ENCODE measurements at places on chromosomes 5 and 9.

- no peak for DNase-seq
Measured at GRCh38 chr9:125142560-125143376, 560 bp downstream of the SCAI start.

- DNase-seq = no peak
Measured at GRCh38 chr5:132639706-132640130, 18.3 kb upstream of the IL13 start.

DNA sequence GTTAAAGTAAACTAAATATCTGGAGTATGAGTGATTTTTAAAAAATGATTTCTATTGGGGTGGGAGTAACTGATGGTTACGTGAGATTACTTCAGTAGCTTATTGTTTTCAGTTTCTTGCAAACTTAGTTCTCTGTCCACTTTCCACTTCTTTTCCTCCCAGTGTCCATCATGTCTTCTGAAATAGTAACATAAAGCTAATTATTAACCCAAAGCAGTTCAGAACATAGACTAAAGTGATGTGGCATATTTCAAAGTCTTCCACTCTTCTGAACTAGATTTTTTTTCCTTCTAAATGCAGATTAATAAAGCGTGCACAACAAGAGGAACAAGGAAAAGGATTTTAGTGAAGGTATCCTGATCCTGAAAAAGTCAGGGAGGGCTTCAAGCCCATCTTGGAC lies 114.1 kb downstream of the MAN2A1 start:
- DNase-seq = no peak

GRCh38 chr5:37631939-37632338 lies 207.9 kb downstream of the GDNF start:
- DNase-seq = no peak

DNA sequence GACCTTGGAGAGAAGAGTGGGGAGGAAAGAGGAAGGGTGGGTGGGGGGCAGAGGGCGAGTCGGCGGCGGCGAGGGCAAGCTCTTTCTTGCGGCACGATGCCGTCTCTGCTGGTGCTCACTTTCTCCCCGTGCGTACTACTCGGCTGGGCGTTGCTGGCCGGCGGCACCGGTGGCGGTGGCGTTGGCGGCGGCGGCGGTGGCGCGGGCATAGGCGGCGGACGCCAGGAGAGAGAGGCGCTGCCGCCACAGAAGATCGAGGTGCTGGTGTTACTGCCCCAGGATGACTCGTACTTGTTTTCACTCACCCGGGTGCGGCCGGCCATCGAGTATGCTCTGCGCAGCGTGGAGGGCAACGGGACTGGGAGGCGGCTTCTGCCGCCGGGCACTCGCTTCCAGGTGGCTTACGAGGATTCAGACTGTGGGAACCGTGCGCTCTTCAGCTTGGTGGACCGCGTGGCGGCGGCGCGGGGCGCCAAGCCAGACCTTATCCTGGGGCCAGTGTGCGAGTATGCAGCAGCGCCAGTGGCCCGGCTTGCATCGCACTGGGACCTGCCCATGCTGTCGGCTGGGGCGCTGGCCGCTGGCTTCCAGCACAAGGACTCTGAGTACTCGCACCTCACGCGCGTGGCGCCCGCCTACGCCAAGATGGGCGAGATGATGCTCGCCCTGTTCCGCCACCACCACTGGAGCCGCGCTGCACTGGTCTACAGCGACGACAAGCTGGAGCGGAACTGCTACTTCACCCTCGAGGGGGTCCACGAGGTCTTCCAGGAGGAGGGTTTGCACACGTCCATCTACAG lies 760 bp downstream of the NPR3 start:
- DNase-seq = peak; percentile 45

DNA sequence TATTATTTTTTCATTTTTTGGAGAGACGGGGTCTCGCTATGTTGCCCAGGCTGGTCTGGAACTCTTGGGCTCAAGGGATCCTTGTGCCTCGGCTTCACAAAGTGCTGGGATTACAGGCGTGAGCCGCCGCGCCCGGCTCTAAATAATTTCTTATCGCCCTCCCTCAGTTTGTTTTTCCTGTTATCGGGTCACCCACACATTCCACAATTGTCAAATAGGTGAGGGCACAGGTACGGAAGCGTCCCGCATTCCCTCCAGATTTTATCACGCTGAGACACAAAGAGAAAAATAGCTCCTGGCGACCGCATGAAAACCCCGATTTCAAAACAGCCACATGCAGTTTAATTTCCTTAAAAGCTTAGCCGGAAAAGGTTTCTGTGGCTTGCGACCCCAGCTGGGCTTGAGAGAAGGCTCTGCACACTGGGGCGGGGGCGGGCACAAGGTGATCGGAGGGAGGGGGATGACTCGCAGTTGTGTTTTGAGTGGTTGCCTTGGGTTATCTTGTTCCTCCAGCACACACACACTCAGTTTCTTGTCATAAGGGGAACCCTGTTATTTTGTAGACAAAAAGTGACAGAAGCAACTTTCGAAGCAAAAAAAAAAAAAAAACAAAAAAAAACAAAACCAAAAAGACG lies 717 bp upstream of the IQGAP2 start:
- DNase-seq = peak; percentile 34

DNA sequence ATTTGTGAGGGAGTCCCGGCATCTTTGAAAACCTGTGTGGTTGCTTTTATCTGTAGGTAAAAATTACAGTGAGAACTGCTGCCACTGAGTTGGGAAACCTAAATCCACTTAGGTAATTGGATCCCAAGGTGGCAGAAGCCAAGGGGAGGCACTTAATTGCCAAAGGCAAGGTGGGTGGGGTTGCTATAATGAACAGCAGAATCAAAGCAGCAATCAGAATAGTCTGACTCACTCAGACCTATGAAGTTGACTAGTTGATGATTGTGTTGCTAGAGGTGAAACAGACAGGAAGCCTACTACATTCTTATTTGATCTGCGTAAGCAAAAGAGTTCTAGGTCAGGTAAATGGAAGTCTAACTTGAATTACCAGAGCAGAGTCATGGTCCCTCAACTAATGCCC lies 17.3 kb upstream of the BICD2 start:
- DNase-seq = no peak

All from iris pigment epithelial cell (primary cell).